ENCODE measurements at places on chromosomes 5 and 9.

GRCh38 chr9:36765468-36766341, 193.0 kb downstream of the MELK start:
- no peak overlapping the region for H3K4me3 ChIP-seq
- no peaks in the 10 kb centered on the region for H3K36me3 ChIP-seq
- H3K27me3 ChIP-seq: peaks cover 50% of the 10 kb centered on the region
- no peak overlapping the region for H3K27ac ChIP-seq

GRCh38 chr5:154712518-154713437, 42.4 kb upstream of the LARP1 start:
- H3K27ac ChIP-seq: peak overlapping the region; percentile 78
- H3K4me1 ChIP-seq: peaks cover 20% of the 10 kb centered on the region
- peak; percentile 25 for DNase-seq
- no peaks in the 10 kb centered on the region for H3K36me3 ChIP-seq

DNA sequence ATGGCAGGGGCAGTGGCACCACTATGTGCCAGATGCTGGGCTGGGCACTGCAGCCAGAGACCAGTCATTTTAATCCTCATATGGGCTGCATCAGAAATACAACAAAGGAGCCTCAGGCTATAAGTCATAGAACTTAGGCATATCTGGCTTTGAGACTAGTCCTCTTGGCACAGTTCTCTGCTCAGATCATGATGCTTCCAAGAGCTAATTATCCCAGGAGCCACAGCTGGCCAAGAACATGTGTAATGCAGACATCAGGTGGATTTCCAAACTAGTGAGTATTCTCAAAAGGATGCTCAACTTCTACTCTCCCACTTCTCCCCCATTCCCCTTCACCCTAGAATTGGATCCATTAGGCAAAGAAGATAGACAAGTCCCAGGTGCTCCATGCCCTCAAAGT, 562.2 kb upstream of the TRPC7 start:
- peaks cover 2% of the 10 kb centered on the region for H3K36me3 ChIP-seq
- no peak for DNase-seq
- H3K4me3 ChIP-seq: no peak overlapping the region
- no peak overlapping the region for H3K27ac ChIP-seq

DNA sequence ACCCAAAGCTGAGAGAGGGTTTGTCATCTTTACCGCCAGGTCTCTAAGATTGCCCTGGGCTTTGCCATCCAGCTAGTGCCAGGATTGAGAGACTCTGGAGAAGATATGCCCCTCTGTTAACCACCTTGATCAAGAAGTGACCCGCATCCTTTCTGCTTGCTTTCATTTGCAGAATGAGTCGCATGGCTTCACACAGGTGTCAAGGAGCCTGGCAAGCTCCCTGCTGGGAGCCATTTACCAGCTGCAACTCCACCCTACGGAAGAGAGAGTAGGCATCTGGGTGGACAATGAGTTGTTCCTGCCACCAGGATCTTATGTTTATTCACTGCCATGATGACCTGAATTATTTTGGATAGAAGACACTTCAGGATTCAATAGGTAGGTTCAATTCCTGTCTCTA, 43.0 kb downstream of the HSD17B3 start:
- no peak overlapping the region for H3K27ac ChIP-seq
- no peak for DNase-seq
- no peak overlapping the region for H3K4me3 ChIP-seq

- peaks cover 3% of the 10 kb centered on the region for H3K4me1 ChIP-seq
- no peak overlapping the region for H3K27ac ChIP-seq
- no peak overlapping the region for H3K4me3 ChIP-seq
- H3K36me3 ChIP-seq: no peaks in the 10 kb centered on the region
- DNase-seq: no peak
These were observed 542.5 kb upstream of the PTGER4 start for GRCh38 chr5:40137223-40137622.

DNA sequence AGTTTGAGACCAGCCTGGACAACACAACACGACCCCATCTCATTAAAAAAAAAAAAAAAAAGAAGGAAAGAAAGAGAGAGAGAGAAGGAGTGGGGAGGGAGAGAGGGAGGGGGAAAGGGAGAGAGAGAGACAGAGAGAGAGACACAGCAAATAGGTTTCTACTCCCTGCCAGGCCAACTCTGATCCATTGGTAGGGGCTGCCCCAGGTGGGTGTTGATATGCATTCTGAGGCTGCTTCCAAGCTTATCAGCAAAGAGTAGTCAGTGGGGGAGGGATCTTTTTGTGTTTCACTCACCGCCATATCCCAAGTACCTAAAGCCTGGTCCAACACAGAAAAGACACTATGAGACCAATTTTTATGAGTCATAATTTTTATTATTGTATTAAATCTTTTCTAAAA, 57.0 kb upstream of the SAP30L start:
- peaks cover 23% of the 10 kb centered on the region for H3K4me1 ChIP-seq
- no peaks in the 10 kb centered on the region for H3K27me3 ChIP-seq
- H3K36me3 ChIP-seq: peaks cover 4% of the 10 kb centered on the region
- H3K4me3 ChIP-seq: no peak overlapping the region
- H3K27ac ChIP-seq: no peak overlapping the region
- no peak for DNase-seq
